ENCODE measurements at places on chromosomes 13 and 19. TPM values are rescaled to one million over a fixed set of nuclear protein-coding genes. Genes with fewer than 3 reads are reported as not detected.

GRCh38 chr13:73777134-73777533 is 357.1 kb downstream of the KLF12 start:
- H3K4me1 ChIP-seq: no peaks in the 10 kb centered on the region
- H3K4me3 ChIP-seq: no peak overlapping the region
- DNase-seq: no peak
- no peaks in the 10 kb centered on the region for H3K27me3 ChIP-seq

DNA sequence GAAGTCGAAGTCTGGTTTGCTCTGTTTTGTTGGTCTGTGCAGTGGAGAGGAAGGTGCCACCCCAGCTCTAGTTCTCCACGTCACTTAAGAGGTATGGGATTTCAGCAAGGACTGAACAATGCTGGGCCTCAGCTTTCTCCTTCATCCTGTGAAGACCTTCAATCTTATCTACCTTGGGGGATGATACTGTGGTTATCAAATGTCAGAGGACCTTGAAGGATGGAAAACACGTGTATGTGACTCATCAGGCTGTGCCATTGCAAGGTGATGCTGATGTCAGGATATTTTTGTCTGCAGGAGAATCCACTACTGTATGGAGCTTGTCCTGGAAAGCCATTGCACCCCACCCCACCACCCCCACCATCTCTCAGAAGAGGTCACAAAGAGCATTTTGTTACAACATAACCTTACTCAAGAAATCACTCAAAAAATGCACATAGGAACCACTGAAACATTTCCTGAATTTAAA is 81.4 kb upstream of the UQCRFS1 start:
- H3K27ac ChIP-seq: no peak overlapping the region
- no peaks in the 10 kb centered on the region for H3K27me3 ChIP-seq
- DNase-seq: no peak
- H3K4me1 ChIP-seq: no peaks in the 10 kb centered on the region
- no peaks in the 10 kb centered on the region for H3K36me3 ChIP-seq
- H3K4me3 ChIP-seq: no peak overlapping the region

DNA sequence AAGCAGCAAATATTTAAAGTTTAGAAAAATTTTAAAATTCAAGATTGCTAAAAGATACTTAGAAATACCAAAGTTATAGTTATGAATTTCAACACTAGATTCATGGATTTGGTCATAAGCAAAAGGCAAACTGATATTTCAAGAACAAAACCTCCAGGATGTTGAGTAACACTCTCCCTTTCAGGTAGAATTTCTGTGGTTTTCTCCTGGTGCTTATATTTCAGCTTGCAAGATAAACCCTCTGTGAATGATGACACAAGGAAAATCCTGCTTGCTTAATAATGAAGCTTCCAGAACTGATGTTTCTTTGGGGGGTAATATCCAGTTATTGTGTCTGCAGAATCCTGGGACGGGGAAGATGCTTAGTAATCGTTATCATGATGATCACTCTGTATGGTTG is 320.3 kb upstream of the EDNRB start:
- H3K27me3 ChIP-seq: no peaks in the 10 kb centered on the region
- no peaks in the 10 kb centered on the region for H3K4me1 ChIP-seq
- no peak overlapping the region for H3K4me3 ChIP-seq

- H3K4me1 ChIP-seq: 0 out of 2 replicates have a peak, but pooled peaks cover 3% of the 10 kb centered on the region
- H3K27me3 ChIP-seq: no peaks in the 10 kb centered on the region
- no peaks in the 10 kb centered on the region for H3K36me3 ChIP-seq
- no peak overlapping the region for H3K27ac ChIP-seq
- peak; percentile 2 for DNase-seq
- no peak overlapping the region for H3K4me3 ChIP-seq
Measured at GRCh38 chr13:86020351-86021002, 221.3 kb upstream of the SLITRK6 start.

GRCh38 chr13:42740753-42741152 is 40.6 kb upstream of the FAM216B start:
- H3K27ac ChIP-seq: no peak overlapping the region
- no peak overlapping the region for H3K4me3 ChIP-seq
- H3K4me1 ChIP-seq: no peaks in the 10 kb centered on the region
- DNase-seq: peak; percentile 9
- no peaks in the 10 kb centered on the region for H3K27me3 ChIP-seq
- H3K36me3 ChIP-seq: no peaks in the 10 kb centered on the region

GRCh38 chr19:18500799-18501198 is 21.1 kb downstream of the ELL start:
- peaks cover 58% of the 10 kb centered on the region for H3K4me1 ChIP-seq
- no peak overlapping the region for H3K4me3 ChIP-seq
- no peaks in the 10 kb centered on the region for H3K27me3 ChIP-seq
- H3K36me3 ChIP-seq: no peaks in the 10 kb centered on the region
- no peak for DNase-seq

The ANKRD24 gene
- polyA plus RNA-seq: 0.87 TPM
